ENCODE measurements at places on chromosomes 7 and 10.

- no peak for DNase-seq
These were observed 1053.3 kb downstream of the SORCS1 start for GRCh38 chr10:106111246-106111645.

- no peak for DNase-seq
These were observed 21.3 kb upstream of the LIPM start for GRCh38 chr10:88781206-88781605.

DNA sequence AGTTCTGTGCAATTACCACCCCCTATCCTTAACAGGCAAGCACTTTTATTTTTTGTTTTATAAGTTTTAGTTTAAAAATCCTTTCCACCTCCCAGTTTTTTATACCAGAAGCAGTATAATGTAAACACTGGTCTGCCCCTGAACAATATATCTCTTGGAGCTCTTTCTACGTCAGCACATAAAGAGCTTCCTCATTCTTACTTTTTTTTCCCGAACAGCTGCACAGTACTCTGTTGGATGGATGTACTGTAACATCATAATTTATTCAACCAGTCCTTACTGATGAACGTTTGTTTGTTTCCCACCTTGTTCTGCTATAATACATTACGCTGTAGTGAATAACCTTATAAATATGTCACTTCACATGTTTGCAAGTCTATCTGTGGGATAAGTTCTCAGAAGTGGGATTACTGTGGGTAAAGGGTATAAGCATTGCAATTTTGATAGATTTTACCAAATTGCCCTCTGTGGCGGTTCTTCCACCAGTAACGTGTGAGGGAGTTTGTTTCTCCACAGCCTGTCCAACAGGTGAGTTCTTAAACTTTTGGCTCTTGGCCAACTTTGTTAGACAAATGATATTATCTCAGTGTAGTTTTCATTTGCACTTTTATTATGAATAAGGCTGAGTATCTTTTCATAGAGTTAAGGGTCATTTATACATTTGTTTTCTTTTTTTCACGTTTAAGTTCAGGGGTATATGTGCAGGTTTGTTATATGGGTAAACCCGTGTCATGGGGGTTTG, 32.8 kb downstream of the ADRA2A start:
- DNase-seq: no peak

GRCh38 chr7:76232698-76233097, 31.0 kb downstream of the SRRM3 start:
- no peak for DNase-seq
